ENCODE measurements at places on chromosomes 16 and 17.

GRCh38 chr16:69503244-69503643 is 62.5 kb upstream of the NFAT5 start:
- no peak for DNase-seq

DNA sequence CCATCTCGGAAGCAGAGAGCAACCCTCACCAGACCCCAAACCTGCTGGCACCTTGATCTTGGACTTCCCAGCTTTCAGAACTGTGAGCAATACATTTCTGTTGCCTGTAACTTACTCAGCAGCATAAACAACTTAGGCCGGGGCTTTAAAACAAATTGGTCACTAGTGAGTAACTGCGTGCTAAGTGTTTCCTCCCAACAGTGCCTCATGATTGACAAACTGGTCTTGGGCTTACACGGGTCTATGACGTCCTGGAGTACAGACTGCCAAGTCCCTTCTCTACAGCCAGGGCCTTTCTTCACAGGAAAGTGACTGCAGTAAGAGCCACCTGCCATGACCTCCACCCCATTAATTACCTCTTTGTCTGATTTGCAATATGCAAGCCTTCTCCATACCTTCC is 136.7 kb downstream of the XYLT1 start:
- DNase-seq, result no peak

- no peak for DNase-seq
Measured at GRCh38 chr16:57271867-57272495, 12.5 kb downstream of the PLLP start.

- DNase-seq, result no peak
Measured at GRCh38 chr16:66996983-66997358, 8.6 kb downstream of the CES4A start.

DNA sequence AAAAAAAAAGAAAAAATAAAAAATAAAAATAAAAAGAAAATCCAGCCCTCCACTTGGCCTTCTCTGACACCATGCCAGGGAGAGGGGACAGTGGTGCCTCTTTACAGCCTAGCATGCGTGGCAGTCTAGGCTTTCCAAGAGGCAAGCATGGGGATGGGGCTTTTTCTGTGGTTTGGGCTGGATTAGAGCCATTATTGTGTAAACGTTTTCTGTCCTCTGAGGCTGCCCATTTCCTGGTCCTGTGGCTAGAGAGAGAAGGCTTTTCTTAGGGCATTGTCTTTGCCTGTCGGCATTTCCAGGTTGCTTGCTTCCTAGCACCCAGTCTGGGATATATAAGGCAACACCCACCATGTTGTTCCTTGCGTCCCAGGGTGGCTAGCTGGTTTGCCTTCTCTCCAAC is 2.7 kb upstream of the DHRS7B start:
- no peak for DNase-seq

DNA sequence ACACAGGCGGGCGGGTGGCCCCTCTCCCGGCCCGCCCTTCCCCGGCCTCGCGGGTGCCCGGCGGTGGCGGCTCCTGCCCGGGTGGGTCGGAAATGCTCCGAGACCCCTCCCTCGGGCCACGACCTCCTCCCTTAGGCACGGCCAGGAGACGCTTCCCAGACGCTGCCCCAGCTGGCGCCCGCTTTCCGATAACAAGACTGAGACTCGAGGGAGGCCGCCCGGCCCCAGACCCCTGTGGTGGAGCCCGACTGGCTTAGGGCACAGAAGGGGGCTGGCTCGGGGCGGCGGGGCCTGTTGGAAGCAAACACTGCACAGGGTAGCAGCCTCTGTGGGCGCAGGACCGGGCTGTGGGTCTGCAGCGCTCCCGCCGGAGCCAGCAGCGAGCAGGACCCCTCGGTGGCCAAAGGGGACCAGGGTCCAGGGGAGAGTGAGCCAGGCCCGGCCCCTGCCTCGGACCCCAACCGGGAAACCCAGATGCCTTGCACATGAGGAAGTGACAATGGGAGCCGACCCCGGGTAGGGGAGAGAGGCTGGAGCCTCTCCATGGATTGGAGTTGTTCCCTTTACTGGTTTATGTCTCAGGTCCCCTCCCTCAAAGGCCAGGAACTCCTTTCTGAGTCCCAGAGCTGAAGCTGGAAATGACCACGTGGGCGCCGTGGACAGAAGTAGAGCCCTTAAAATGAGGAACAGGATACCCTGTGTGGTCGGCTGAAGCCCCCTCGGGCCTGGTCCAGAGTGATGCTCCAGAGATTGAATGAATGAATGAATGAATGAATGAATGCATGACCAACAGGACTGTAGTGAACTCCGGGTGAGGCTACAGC is 19.8 kb upstream of the ADCY7 start:
- no peak for DNase-seq

DNA sequence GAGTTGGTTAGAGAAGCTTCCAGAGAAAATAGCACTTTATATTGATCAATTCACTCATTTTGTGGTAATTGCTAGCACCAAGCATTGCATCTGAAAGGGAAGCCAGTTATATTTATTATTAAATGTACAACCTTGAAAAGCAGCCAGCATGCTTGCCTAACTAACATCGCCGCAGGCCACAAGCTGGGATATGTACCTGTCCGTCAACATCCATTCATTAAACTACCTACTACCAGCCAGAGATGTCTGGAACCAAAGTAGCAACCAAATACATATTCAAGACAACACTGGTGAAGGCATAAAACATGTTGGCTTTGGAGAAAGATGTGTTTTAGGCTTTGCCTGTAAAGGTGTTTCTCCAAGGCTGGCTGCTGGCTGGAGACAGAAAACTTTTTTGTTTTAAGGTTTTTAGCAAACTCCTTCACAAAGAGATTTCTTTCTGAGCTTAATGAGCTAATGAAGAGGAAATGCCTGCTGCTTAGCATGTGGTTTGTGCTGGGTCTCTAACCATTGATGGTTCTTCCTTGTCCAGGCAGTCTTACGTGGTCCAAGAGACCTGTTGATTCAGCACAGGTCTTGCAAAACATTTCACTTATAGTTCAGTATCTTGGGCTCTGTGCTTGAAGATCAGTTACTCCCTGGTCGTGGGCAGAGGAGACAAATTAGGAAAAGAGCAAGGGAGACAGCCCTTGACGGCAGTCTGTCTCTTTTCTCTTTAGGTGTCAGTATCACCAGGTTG is 3.1 kb downstream of the ITPRIPL2 start:
- no peak for DNase-seq

GRCh38 chr17:78717431-78717980 is 64.6 kb downstream of the CYTH1 start:
- no peak for DNase-seq

DNA sequence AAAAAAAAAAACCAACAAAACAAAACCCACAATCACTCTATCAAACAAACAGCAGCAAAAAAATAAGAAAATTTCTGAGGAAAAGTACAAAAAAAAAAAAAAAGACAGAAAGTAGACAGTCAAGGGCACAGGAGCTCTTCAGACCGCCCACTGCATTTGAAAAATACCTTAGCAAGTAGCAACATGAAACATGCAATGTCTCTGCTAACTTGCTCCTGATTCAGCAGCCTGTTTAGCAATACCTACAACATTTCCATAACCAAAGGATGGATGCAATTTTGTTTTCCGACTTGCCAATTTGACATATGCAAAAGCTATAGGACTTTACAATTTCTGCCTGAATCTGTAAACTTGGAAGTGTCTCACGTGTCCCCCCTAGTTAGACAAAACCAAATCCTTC is 57.4 kb downstream of the SYNRG start:
- DNase-seq, result no peak

DNA sequence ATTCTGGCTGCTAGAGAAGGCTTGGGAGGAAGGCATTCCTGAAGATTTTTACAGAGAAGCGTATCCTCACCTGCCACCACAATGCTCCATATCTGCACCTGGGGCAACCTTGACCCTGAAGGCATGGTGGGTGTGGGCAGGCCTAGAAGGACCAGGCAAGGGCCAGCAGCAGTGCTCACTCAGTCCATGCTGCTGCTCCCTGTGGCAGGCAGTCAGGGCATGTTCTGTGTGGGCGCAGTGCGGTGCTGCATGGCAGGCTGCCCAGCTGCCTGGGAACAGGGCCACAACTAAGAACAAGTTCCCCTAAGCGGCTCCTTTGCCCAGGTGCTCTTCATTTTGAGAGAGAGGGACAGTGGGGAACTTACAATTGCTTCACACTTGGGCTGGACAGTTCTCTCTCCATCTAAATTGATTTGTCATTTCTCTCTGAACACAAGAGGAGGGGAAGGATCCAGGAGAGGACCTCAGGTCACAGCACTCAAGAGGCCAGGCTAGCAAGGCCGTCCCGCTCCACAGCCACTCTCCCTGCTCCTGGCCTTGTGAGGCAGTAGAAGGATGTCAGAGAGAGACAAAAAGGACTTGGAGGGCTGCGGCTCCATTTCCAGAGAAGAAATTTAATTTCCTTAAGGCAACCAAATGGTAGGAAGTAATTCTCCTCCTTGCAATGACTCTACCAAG is 158.8 kb downstream of the AATF start:
- DNase-seq, result no peak

DNA sequence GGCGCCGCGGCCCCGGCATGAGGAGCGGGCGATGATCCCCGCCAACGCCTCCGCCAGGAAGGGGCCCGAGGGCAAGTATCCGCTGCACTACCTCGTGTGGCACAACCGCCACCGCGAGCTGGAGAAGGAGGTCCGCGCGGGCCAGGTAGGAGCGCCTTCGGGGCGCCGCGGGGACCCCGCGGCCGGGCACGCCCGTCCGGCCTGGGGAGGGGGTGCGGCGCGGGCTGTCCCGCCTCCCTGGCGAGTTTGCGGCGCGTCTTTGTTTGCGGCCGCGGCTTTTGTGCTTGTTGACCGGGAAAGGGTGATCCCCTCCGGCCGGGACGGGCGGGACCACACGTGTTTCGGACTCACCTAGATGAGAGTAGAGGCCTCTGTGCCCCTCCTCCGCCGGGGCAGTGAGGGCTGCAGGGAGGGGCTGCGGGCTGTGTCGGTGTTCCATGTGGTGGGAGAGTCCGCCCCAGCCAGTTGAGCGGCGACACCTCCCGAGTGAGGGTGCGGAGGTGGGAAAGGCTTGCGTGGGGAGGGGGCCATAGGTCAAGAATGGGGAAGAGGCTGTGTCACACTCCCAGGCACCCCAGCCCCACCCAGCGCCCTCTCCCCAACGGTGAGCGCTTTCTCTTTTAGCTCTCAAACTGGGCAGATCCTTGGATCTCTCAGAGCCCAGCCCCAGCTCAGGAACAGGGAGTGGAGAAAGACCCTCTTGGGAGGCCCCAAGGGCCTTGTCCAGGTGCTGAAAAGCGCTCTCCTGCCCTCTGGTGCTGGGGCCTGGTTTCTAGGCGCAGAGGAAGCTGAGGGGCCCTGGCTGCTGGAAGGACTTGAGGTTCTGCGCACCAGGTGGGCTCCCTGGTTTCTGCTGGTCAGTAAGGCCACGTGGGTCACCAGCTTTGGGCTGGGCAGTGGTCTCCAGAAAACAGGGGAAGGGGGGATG is 923 bp downstream of the ANKRD13B start:
- no peak for DNase-seq

DNA sequence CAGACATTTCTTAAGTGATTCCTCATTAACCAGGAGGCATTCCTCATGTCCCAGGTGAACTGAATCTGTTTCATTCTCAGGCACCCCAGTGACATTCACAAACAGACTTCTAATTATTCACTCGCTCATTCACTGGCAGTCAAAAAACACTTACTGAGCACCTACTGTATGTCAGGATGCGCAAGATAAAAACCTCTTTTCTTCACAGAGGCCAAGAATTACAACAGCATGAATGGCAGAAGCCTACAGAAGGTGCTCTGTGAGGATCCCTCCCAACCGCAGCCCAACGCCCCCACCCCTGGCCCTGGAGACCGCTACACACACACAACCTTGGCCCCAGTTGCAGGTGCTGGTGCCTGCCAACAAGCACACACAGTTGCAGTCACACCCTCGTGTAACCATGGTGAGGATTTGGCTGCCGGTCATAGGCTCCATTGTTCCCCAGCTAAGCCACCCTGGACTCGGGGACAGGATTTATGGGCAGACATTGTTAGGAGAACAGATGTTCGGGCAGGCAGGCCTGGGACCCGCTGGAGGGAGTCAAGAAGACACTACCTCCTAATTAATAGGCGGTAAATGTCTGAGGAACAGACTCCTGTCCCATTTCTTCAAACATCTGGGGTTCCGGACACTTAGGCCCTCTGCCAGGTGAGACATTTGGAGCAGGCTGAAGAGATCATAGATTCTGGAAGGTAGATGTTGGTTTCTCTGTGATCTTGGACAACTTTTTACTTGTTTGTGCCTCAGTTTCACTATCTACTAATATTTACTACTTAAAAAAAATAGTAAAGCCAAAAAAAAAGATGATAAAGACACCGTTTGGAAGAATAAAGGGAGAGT is 43.2 kb downstream of the CUEDC1 start:
- DNase-seq, result no peak

GRCh38 chr17:32575852-32576251 is 89.1 kb downstream of the CDK5R1 start:
- DNase-seq, result no peak

DNA sequence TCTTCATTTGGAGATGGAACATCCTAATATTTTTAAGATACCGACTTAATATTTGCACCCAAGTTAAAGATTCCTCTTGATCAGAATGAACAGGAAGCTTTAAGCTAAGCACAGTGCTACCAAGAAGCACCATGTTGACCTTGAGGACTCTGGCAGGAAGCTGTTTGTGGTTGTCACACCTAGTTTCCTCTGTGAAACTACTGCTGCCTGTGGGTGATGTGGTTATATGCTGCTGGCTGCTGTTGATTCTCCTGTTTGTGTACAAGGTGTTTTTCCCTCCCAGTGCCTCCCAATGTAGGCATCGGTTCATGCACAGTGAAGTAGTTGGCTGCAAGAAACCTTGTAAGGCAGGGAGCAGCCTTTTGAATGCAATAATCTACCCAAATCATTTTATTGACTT is 23.4 kb downstream of the RBL2 start:
- DNase-seq, result no peak

- DNase-seq, result no peak
Measured at GRCh38 chr17:5619088-5619740, 34.9 kb upstream of the NLRP1 start.

GRCh38 chr17:12229335-12229734 is 208.7 kb downstream of the MAP2K4 start:
- no peak for DNase-seq

DNA sequence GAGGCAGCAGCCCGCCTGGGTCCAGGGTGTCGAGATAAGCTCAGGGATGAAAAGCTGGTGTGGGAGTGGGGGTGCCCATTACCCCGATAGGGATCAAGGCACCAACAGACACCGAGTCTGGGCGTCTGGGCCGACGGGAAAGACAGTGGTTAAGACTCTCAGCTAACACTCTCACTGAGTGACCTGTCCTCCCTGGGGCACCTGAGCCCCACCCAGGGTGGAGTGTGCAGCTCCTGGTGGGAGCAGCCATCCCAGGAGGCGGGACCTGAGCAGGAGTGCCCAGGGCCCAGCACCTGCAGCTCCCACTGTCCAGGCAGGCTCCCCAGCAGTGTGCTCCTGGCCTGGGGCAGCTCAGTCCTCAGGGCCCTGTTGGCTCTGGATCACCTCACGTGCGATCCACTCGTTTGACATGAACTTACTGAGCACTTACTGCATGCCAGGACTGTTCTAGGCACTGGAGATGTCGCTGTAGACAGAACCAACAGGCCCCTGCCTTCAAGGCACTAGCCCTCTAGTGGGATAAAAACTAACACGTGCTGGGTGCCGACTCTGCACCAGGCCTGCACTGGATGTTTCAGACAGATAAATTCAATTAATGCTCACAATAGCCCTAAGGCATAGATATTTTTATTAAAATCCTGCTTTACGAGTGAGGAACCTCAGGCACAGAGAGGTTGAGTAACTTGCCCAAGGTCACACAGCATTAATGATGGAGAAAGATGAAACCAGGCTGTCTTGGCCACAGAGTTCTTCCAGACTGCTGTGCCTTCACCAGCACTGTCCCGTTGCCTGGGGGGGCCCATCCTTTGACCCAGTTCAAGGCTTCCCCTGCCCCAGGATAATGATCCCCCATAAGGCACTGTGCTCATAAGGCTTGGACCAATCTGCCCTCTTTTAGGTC is 1.9 kb downstream of the EVPLL start:
- DNase-seq, result no peak

All from T1000 (cell line).